ENCODE measurements at places on chromosomes 3 and 15.

GRCh38 chr3:153115326-153115725, 46.7 kb upstream of the RAP2B start:
- no peak for DNase-seq

DNA sequence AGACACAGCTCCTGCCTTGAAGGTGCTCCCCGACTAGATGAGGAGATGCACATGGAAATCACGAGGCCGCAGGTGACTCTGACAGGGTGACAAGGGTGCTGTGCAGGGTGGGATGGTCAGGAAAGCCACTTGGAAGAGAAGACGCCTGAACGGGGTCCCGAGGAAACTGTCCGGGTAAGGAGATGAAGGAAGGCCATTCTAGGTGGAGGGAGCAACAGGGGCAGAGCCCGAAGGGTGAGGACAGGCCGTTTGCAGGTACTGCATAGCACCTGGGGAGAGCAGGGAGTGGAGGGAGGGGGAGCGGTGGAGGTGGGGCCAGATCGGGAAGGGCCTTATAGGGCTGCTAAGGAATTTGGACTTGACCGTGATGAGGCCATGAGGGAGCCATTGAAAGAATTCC, 105.6 kb upstream of the DLG1 start:
- DNase-seq: no peak

DNA sequence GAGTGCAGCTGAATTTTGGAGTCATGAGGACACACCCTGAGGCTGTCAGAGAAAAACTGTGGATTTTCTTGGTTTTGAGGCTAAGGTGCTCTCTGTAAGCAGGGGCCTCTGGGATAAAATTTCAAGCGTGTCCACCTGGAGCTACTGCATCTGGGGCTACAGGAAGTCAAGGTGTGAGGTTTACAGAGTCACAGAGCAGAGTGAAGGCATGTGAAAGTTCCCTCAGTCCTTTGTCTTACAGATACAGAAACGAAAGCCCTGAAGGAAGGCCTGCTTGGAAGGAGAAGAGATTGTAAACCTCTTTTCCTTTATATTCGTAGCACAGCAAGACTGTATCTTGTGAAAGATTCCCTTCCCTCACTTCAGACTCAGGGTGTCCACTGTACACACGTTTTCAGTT, 138.6 kb downstream of the OPA1 start:
- DNase-seq: no peak

- DNase-seq: no peak
Observed at GRCh38 chr3:14521611-14522010, 18.5 kb downstream of the GRIP2 start.

DNA sequence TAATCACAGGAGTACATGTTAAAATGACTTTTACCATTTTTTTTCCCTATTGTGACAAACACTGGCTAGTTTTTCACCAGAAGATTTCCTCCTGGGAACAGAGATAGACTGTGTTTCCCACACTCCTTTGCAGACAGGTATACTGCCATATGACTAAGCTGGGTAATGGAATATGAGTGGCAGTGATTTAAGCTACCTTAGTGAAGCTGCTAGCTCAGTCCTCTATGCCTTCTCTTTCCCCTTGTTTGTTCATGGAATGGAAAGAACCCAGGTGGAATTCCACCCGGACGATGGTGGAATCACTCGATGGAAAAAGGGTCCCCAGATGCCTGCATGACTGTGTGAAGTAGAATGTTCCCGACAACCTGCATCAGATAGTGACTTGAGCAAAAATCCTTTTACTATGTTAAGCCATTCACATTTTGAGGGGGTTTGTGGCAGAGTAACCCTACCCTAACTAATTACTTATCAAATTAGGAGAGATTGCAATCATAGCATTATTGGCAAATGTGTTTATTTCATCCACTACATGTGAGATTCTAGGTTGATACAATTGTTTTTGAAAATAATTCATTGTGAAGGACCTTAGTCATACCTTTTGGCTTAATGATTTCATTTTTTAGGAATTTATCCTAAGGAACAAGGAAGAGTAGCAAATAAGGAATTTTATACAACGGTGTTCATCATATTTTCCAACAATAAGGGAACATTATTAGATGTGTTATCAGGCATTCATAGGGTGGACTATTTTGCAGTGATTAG, 16.5 kb downstream of the THSD4 start:
- no peak for DNase-seq

DNA sequence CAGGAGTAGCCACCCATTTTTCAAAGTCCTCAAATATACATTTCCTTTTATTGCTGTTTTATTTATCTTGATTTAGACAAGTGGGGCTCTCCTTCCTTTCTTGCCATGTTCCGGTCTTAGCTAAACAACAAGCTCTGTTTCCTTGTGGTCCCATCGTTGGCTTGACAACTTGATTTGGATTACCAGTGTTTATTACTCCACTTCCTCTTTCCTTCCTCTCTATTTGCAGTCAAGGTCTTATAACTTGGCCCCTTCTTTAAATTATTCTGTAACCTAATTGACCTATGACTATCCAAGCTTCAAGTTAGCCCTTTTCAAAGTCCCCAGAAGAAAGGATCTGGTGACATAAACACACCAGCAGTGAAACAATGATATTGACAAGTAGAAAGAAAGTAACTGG, 130.6 kb upstream of the STT3B start:
- no peak for DNase-seq

GRCh38 chr3:67198374-67198773, 200.3 kb downstream of the KBTBD8 start:
- DNase-seq: no peak

- no peak for DNase-seq
Observed at GRCh38 chr3:32428092-32429068, 36.7 kb downstream of the CMTM7 start.

DNA sequence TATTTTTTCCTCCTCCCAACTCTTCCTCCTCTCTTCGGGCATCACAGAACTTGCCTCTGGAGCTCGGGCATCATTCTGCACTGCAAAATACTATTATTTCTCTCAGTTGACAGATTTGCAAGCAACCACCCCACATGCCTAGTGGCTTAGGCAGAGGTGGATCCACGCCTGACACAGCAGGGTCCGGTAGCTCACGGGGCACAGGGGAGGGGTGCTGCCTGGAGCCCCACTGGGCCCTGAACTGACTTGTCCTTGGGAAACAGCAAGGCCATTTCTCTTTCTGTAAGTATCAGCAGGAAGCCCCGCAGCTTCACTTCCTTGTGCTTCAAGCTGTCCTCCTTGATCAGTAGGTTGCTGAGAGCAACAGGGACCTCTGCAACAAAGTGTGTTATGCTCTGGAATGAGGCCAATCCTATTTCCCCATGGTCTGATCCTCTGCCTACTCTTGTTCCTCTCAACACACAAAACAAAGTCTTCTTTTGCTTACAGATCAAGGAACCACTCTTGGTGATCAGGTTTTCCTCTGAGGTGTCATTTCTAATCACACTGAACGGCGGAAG, 69.1 kb downstream of the FAM174B start:
- no peak for DNase-seq

- no peak for DNase-seq
Observed at GRCh38 chr3:168990134-168990533, 673.4 kb downstream of the MECOM start.
